ENCODE measurements at places on chromosomes 6 and 20.

DNA sequence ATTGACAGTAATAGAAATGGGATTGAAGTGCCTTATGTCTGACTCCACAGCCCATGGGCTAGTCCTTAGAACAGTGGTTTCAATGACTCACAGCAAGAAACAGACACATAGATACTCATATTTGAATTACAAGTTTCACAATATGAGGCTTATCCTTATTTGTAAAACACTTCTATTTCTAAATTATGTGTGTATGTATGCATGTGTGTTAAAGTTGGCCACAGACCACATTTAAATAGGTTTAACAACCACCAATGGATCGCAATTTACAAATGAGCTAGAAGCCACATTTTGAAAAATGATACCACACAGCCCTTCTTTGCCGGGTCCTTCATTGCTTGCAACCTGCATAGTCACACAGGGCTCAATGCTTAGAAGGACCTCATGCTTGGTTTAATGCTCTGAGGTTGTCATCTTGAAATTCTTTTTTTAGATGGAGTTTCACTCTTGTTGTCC, 157.8 kb upstream of the PREP start:
- no peak for DNase-seq

GRCh38 chr20:52805843-52806242, 166.3 kb upstream of the TSHZ2 start:
- DNase-seq: no peak

DNA sequence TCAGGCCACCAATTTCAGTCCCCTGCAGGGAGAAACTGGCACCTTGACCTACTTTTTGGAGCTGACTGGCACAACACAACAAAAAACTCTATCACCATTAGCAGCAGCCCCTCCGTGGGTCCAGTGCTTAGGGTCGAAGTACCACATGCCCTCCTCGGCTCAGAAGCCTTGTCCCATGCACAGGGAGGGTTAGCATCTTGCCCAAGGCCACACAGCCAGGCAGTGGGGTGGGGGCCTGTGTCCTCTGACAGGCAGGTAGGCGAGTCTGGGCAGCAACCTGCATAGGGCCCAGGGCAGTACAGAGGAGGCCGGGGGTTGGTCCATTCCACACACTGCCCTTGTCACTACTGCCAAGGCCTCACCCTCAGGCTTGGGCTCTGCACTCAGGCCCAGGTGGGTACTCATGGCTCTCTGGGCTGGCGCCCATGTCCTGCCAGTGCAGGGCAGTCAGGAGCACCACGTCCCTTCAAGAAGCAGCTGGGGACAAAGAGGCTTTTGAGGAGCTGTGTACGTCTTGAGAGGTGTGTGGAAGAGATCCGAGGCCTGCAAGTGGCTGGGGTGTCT, 53.6 kb downstream of the PYGB start:
- DNase-seq: no peak

GRCh38 chr20:33635341-33635740, 26.8 kb upstream of the C20orf144 start:
- DNase-seq: no peak

DNA sequence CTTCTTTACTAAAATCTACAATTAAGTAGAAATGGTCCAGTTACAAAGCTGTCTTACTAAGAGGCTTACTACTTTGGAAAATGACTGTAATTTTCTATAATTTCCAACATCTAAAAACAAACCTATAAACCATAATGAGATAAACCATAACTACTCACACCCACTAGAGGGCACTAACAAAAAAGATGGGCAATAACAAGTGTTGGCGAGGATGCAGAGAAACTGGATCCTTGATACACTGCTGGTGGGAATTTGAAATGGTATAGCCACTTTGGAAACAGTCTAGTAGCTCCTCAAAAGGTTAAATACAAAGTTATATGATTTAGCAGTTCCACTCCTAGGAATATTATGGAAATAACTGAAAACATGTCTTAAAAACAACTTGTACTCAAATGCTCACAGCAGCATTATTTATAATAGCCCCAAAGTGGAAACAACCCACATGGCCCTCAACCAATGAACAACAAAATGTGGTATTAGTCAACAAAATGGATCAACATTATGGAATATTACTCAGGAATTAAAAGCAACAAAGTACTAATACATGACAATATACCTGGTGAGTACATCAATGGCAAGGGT, 50.6 kb downstream of the GJA10 start:
- no peak for DNase-seq

- DNase-seq: no peak
Measured at GRCh38 chr6:43981363-43981990, 145.8 kb downstream of the MRPL14 start.

DNA sequence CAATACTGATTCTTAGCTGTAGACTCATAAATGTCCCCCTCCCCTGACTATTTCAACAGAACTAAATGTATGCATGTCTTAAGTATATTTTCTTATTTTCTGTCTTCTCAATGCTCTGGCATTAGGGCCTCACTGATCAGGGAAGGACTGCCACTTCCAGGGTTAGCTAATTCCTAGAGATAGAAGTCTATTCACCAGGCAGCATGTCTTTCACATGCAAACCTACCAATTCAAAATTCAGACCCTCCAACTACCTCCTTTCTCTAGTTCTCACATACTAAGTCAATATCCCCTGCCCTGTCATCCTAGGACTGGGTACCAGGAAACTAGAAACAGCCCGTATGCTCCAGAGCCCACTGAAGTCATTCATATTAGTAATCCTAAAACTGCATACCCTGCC, 132.3 kb downstream of the RALGAPA2 start:
- no peak for DNase-seq

Measured in NCI-H460 (cell line).